GM19239 (cell line): ENCODE measurements at places on chromosomes 2 and 18.
A peak's percentile ranks its signal among the peaks of the same experiment; 100 is the strongest.

DNA sequence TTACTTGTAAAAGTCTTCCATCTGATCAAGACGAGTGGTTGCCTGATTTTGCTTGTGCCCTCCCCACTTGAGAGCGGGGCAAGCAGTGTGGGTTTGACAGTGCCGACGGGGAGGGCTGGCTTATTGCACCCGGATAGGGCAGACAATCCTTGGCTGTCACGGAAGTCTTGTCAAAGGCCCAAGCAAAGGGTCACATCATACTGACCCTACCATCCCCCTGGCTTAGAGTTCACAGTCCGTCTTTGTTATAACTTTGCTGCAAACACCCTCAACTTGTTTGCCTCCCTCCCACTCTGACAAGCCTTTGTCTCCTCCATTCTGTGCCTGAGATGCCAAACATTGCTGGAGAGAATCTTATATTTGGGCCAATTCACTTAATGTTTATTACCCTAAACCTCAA is 165.9 kb upstream of the MSH6 start:
- no peak for DNase-seq

GRCh38 chr2:16371751-16372150 is 293.9 kb downstream of the CYRIA start:
- no peak for DNase-seq

DNA sequence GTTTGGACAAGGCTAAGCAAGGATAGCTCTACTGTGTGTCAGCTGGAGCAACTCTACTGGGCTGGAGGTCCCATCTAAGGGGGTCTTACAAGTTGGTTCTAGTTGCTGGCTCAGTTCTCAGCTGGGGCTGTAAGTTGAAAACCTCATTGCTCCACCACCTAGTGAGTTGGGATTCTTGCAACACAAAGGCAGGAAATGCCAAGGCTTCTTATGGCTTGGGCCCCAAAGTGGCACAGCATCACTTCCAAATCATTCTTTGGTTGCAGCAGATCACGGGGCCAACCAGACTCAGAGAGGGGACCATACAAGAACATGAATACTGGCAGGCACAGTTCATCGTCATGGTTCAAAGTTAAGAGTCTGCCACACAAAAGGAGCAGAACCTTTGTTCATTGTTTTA is 332.7 kb downstream of the LRRTM1 start:
- no peak for DNase-seq

GRCh38 chr18:48629730-48630324 is 91.0 kb downstream of the CTIF start:
- DNase-seq = no peak

- no peak for DNase-seq
Observed at GRCh38 chr18:73060666-73061288, 193.0 kb upstream of the NETO1 start.

- DNase-seq = peak; percentile 69
Observed at GRCh38 chr18:75070625-75071483, 138.1 kb downstream of the PTGR3 start.

DNA sequence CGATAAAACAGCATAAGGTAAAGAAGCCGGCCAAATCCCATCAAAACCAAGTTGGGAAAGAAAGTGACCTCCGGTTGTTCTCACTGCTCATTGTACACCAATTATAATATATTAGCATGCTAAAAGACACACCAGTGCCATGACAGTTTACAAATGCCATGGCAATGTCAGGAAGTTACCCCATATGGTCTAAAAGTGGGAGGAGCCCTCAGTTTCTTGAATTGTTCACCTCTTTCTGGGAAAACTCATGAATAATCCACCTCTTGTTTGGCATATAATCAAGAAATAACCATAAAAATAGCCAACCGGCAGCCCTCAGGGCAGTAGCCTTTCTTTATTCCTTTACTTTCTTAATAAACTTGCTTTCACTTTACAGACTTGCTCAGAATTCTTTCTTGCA is 544.9 kb upstream of the SETBP1 start:
- DNase-seq = no peak

- DNase-seq = no peak
Observed at GRCh38 chr2:129884221-129884786, 95.2 kb upstream of the RAB6C start.

DNA sequence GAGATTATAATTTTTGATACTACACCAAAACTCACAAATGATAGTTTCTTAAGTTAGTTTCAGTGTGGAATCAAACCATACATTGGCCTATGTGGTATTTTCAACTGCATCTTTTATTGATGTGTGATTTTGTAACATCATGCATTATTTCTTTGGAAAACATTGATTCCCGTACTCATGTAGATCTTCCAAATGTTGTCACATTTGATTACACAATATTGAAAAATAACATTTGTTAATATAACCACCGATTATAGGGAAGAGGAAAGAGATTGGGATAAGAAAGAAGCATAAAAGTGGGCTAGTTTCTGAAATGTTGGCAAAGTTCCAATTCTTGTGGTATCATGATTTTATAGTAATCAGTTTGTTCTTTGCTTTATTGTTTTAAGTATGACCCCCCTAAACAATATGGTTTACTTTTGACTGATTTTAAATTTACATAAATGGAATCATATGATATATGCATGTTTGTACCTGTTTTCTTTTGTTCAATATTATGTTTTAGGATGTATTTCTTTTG is 117.2 kb upstream of the OTX1 start:
- no peak for DNase-seq

DNA sequence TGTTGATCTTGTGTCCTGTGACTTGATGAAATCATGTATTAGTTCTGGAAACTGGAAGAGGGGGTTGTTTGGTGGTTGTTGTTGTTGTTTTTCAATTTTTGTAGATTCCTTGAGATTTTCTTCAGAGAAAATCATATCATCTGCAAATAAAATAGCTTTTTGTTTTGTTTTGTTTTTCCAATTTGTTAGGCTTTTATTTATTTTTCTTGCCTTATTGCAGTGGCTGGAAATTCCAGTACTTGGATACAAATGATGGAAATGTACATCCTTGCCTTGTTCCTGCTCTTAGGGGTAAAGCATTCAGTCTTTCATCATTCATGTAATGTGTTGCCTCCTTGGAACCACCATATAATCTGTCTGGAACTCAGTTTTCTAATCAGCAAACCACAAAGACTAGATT is 50.3 kb upstream of the TRIB2 start:
- DNase-seq = no peak

- DNase-seq = no peak
Observed at GRCh38 chr2:42653908-42654445, 85.5 kb downstream of the MTA3 start.
